CD4-positive, alpha-beta T cell (primary cell): ENCODE measurements at places on chromosomes 4 and X.

DNA sequence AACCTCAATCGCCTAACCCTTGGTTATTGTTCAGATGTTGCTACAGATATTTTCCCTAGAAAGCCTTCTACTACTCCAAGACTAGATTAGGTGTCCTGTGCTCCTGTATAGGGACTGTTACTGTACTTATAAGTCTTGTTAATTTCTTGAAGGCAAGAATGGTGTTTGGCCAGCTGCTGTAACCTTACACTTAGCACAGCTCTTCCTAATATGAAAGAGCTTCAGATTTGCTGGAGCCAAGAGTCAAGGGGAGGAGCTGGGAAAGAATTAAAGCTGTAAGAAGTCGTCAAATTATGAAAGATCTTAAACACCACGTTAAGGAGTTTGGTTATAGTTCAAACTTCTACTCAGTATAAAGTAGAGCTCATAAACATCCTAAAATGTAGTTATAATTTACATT is 245.9 kb upstream of the TLL1 start:
- DNase-seq, result no peak

DNA sequence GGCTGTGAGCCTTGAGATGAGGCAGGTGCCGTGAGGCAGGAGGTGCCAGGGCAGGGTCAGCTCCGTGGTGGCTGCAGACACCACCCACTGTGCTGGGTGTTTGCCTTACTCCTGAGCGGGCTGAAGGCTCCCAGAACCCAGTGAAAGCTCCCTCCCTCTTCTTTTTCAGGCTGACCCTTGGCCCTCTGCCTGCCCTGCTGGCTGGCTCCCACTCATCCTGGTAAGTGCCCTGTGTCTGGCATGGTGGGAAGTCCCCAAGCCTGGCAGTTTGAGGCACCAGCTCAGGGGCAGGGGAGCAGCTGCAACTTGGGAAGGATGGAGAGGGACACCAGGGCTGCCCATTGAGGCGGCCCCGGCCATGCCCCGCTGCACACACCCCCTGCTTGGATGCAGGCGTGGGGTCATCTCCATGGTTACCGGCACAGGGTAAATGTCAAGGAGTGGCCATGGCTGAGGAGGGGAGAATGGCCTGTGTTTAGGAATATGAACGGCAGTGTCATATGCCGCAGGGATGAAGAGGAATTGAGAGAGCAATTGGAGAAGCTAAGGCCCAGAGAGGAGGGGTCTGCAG is 16.8 kb downstream of the SH3BP2 start:
- no peak for DNase-seq

GRCh38 chr4:36772154-36772516 is 472.4 kb upstream of the NWD2 start:
- no peak for DNase-seq

- DNase-seq, result no peak
These were observed 34.9 kb downstream of the GPR143 start for GRCh38 chrX:9730752-9731151.

DNA sequence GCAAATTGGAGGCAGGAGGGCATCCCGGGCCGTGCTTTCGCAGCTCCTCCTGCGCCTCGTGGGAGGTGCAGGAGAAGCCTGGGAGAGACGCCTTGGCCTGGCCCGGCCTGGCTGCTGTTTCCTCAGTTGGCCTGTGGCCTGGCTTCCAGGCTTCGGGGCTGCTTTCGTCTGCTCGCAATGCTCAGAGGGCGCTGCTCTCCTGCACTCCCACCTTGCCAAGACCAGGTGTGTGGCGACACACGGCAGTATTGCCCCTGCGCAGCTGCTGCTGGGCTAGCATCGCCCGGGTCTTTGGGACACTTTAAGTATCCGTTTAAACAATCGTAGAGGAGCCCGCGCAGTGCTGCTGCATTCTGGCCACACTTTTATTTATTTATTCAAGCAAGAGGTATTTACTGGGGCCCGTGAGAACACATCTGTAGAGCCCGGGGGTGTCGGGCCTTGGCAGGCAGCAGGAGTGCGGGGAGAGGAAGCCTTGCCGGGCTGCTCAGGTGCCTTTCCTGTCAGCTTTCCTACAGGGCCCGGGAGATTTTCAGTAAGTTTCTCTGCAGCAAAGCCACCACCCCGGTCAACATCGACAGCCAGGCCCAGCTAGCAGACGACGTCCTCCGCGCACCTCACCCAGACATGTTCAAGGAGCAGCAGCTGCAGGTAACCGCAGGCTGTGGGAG is 26.2 kb upstream of the HGFAC start:
- DNase-seq, result no peak

GRCh38 chr4:147839663-147840062 is 107.8 kb downstream of the ARHGAP10 start:
- no peak for DNase-seq

GRCh38 chr4:5940470-5941203 is 47.8 kb upstream of the CRMP1 start:
- DNase-seq, result no peak

DNA sequence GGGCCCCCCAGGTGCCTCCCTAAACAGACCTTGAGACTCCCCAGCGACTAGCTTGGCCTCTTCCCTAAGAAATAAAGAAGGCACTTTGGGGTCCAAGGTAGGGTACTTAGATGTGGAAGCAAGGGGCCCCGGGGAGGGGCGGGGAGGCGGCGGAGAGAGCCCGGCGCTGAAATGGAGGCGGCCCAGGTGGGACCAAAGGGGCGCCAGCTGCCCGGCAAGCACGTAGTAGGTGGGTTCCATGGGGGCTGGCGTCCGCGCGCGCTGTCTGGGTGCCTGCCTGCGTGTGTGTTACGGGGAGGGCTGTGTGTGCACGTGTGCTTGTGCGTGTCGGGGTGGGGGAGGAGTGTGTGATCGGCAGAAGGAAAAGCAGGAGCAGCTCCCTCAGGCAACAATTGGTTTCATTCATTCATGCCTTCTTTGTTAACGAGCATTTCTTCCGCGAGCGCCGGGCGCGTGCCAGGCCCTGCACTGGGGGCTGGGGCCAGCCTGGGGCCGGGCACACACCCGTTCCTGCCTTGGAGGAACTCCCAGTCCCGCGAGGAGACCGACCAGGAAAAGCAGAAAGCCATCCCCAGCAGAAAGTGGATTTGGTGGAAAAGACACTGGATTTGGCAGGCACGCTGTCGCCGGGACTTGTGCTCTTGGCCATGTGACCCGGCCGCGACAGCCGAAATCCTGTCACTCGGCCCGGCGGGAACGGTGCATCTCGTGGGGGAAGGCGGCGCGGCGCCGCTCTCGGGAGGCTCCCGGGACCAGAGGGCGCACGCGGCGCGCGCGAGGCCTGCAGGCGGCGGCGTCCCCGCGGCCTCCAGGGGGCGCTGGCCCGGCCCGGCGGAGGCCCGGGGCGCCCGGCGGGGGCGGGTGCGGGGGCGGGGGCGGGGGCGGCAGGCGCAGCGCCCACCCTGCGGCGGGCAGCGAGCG is 3.3 kb upstream of the DUSP9 start:
- peak; percentile 54 for DNase-seq

- no peak for DNase-seq
These were observed 62.4 kb upstream of the PPARGC1A start for GRCh38 chr4:23952258-23952657.

GRCh38 chr4:30399476-30399875 is 320.7 kb upstream of the PCDH7 start:
- DNase-seq, result no peak

- no peak for DNase-seq
These were observed 162.1 kb downstream of the APBB2 start for GRCh38 chr4:41052287-41052686.

DNA sequence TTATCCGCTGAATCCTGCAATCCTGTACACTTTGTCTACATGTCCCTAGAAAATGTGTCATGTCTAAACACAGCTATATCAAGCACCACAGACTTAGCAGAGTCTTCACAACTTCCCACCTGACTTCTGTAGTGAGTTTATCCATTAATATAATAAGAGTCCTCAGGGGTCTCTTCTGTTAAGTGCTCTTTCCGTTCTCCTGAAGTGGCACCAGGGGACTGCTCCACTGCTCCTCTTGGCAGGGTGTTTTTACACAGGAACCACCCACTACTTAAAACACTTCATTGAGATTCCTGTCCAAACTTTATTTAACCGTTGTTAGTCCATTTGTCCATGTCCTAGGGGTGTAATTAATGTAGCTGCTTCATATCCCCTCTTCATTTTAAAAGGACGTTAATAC is 1000.4 kb downstream of the STPG2 start:
- DNase-seq, result no peak

- DNase-seq, result no peak
These were observed 96.0 kb downstream of the TENM3 start for GRCh38 chr4:182339221-182339641.

GRCh38 chr4:110248100-110248499 is 49.7 kb upstream of the ELOVL6 start:
- DNase-seq, result no peak

- no peak for DNase-seq
These were observed 901.9 kb upstream of the AGA start for GRCh38 chr4:178344096-178344495.

DNA sequence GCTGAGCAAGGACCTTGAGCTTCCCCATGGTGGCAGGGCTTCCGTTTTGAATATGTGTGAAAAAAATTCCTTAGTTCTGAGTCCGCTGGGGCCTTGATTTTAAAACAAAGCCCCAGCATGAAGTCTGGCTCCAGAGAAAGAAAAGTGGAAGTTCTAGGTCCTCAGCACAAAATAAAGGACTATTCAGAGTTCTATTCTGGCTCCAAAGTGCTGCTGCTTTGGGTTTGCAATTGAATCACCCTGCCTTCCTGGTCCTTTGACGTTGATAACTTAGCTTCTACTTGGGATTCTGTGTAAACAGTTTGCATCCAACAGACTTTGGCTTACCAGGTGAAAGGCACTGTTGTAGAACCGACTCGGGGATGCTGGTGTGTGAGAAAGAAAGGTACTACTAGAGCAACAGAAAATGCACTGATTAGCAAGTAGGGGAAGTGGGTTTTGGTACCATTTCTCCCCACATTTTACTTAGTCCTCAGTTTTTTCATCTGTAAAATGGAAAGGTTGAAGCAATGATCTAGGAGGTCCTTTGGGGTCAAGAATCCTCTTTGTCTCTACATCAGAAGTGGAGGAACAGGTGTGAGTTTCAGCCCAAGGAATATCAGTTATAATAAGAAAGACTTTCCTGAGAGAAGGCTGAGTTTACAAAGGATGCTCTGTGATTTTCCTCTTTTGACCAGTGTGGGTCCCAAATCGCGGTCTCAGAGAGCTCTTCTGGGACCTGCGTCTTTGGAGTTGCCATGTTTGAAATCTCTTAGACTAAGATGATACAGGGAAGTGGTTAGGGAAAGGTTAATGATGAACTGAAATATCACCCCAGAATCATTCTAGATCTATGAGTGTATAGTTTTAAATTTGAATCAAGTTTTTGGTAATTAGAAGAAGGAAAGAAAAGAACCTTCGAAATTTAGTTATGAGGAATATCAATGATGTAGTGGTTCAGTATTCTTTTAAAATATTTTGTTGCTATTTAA is 28.2 kb downstream of the IGFBP7 start:
- DNase-seq, result no peak

GRCh38 chrX:3627594-3627993 is 85.9 kb downstream of the PRKX start:
- no peak for DNase-seq

DNA sequence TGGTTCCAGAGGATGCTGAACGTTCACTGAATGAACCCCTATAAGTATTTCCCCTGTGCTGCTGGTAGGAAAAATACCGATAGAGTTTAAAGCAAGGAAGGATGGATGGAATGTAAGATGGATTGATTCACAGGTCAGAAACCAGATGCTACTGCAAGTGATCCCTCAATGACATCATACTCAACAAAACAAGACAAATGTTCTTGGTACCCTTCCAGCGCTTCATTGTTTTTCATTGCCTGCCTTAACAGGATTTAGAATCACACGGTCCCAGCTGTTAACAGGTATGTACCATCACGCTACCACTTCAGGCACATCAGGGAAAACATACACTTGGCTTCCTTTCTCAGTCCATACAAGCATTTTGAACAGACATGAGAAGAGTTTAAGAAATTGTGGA is 118.1 kb upstream of the TLR3 start:
- no peak for DNase-seq

DNA sequence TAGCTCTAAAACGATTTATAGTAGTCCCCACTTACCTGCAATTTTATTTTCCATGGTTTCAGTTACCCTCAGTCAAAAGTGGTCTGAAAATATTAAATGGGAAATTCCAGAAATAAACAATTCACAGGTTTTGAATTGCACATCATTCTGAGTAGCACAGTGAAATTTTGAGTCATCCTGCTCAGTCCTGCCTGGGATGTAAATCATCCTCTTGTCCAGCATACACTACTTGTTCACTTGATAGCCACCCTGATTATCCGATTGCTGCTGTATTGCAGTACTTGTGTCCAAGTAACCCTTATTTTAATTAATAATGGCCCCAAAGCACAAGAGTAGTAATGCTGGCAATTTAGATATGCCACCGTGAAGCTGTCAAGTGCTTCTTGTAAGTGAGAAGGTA is 23.5 kb upstream of the BDH2 start:
- no peak for DNase-seq

- DNase-seq, result no peak
These were observed 80.2 kb upstream of the LHFPL1 start for GRCh38 chrX:112759966-112760365.

- DNase-seq, result peak; percentile 41
These were observed 8.4 kb downstream of the MSL3 start for GRCh38 chrX:11766487-11766886.

- DNase-seq, result no peak
These were observed 275.5 kb downstream of the BCOR start for GRCh38 chrX:39822133-39822748.

DNA sequence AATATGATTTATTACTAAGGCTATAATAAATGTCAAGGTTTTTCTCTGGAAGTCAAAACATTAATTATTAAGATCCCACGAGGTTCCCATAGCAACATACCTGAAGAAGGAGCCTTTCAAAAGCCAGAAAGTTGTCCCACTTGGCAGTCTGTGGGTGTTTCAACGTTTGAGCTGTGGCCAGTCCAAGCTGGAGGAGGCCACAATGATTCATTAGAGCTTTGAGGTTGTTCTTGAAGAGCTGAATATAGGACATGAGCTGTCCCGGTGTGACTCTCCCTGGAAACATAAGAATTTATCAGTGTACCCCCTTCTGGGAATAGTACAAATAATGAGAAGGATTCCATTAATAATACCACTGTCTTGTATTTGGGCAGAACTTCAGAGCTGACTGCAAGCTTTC is 92.1 kb downstream of the SCFD2 start:
- no peak for DNase-seq

- DNase-seq, result no peak
These were observed 28.5 kb downstream of the ACSL4 start for GRCh38 chrX:109704563-109704962.

- DNase-seq, result no peak
These were observed 50.0 kb downstream of the GALNT7 start for GRCh38 chr4:173218411-173219125.

GRCh38 chr4:173507471-173508385 is 22.3 kb downstream of the HAND2 start:
- no peak for DNase-seq

- DNase-seq, result no peak
These were observed 16.2 kb upstream of the PUDP start for GRCh38 chrX:7164174-7164573.
